Activated T-helper 1 cell treated with anti-CD3 and anti-CD28 coated beads, Interleukin-12 subunit alpha, Interleukin-12 subunit beta, Interleukin-2, Interleukin-4 antibody, amounts not matched to agents 30 ng/mL and 10 ng/mL and 1 ng/mL, durations not matched to agents 14 hours and 24 hours and 36 hours (primary cell): ENCODE measurements at places on chromosomes 12 and 14.

DNA sequence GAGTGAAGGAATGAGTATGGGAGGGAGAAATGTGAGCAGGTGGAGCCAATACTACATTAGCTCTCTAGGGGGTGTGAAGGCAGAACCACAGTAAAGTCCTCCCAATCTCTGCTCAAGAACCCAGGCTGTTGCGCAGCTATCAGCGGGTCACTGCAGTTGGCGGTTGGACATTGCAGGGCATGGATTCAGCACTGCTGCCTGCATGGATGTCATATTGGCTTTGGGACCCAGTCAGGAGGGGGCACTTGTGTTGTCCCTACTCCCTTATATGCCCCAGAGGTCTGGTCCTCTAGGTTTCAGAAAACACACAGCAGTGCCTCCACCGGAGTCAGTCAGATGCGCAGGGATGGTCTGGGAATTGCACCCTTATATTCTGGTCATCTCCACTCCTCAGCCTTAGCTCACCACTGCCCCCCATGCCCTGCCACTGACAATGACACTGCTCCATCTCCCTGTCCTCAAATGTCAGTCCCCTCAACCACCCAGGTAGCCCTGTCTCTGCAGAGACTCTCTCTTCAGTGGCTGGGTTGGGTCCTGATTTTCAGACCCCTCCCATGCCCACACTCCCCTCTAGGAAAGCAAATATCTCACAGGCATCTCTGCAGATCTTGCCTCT, 9.6 kb downstream of the ZDHHC22 start:
- DNase-seq, result no peak

GRCh38 chr14:70664698-70665447, 23.2 kb downstream of the TTC9 start:
- no peak for DNase-seq

GRCh38 chr12:103272949-103273348, 222.8 kb downstream of the C12orf42 start:
- DNase-seq, result no peak

DNA sequence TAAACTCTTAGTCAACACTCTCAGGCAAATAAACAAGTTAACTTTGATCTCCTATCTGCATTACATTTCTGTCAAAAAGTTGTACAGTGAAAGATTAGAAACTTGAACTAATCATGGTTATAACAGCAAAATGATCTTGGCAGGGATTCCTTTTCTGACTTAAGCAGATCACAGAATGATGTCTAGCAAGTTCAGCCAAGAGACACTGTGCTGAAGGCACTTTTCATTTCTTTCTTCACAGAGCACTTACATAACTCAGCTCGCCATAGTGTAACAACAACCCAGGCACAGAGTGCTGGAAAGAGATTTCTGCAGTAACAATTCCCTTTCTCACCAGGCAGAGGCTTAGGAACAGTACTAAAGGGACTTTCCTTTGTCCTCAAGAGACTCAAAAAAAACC, 19.6 kb upstream of the CSRP2 start:
- DNase-seq, result no peak

- DNase-seq, result no peak
Measured at GRCh38 chr14:33611405-33612196, 339.3 kb downstream of the EGLN3 start.

GRCh38 chr14:58533446-58533845, 104.3 kb upstream of the DACT1 start:
- DNase-seq, result no peak

- no peak for DNase-seq
Measured at GRCh38 chr12:94615260-94616181, 34.8 kb downstream of the TMCC3 start.

DNA sequence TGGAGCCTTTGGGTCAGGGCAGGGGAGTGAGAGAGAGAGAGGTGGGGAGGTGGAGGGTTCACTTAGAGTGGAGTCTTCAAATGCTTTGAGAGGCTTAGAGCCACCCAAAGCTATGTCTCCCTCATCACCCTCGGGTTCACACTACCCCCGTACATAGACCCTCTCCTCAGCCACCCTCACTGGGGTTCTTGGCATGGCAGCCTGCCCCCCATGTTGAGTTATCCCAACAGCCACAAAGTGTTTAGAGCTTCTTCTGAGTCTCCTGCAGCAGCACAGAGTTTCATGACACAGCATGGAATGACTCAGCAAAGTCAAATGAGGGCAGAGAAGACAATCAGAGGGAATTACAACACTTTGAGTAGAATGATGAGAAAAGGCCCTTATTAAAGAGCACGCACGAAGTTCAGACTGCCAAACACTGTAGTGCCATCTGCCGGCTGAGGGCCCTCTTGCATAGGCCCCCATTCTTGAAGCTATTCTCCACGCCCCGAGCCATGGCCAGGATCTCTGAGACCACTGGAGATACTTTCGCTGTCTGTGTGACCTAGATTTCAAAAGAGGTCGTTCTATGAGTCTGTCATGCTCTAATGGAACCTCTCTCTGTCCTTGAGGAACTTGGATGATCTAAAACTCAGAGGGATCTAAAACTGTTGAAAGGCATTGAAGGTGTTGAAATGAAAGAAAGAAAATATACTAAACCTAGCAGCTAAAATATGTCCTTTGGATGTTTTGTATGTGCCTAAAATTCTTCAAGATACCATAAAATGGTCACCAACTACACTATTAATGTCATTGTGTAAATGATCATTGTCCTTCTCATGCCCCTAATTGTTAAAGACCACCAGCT, 221.9 kb downstream of the PELI2 start:
- DNase-seq, result peak; percentile 35

GRCh38 chr14:64821651-64822050, 58.1 kb downstream of the SPTB start:
- no peak for DNase-seq

- no peak for DNase-seq
Measured at GRCh38 chr14:104681689-104682074, 7.7 kb upstream of the INF2 start.

GRCh38 chr14:100905166-100905565, 1.6 kb upstream of the RTL1 start:
- no peak for DNase-seq

DNA sequence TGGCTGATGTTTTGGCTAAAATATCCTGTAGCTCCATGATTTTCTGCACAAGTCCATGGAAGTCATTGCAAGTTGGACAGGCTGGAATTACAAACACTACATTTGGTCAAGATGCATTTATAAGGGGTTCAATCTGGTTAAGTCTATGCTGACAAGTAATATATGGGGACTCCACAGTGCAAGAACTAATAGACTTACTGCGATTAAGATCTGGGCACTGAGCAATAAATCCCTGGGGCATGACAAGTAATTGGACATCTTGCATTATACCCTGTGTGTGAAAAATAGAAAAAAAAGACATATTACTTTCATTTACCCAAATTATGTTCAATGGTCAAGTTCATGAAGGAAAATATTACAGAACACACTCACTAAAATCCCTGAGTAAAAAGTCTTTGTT, 99.1 kb downstream of the NELL2 start:
- no peak for DNase-seq

DNA sequence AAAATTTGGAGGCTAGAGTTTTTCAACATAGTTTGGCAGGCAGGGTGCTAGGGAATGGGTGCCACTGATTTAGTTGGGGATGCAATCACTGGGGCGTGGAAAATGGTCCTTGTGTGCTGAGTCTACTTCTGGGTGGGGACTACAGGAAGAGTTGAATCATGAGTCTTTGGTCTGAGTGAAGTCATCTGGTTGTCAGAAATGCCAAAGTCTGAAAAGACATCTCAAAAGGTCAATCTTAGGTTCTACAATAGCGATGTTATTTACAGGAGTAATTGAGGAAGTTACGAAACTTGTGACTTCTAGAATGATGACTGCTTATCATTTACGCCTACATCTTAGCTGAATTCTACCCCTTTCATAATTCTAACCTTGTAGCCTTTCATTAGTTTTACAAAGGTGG, 209.1 kb downstream of the NUBPL start:
- no peak for DNase-seq

GRCh38 chr12:21938879-21939278, 2.3 kb downstream of the ABCC9 start:
- no peak for DNase-seq

DNA sequence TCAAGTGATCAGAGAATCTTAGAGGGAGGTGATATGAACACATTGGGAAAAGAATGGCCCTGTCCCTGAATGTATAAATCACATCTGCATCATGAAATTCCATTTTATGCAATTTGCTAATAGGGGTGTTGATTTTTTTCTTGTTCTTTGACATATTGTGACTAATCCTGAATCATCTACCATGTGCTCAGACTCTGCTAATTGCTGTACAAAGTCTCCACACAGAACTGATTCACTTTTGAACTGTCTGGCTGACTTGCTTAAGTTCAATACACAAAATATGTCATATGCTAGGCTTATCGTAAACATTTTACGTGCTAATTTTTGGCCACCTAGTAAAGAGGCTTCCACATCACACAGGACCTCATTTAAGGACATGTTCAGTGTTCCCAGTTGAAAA, 2.6 kb downstream of the TMEM132D start:
- DNase-seq, result no peak

GRCh38 chr14:29800961-29801360, 126.7 kb downstream of the PRKD1 start:
- DNase-seq, result no peak

GRCh38 chr12:48199774-48200221, 3.3 kb downstream of the OR10AD1 start:
- DNase-seq, result no peak

DNA sequence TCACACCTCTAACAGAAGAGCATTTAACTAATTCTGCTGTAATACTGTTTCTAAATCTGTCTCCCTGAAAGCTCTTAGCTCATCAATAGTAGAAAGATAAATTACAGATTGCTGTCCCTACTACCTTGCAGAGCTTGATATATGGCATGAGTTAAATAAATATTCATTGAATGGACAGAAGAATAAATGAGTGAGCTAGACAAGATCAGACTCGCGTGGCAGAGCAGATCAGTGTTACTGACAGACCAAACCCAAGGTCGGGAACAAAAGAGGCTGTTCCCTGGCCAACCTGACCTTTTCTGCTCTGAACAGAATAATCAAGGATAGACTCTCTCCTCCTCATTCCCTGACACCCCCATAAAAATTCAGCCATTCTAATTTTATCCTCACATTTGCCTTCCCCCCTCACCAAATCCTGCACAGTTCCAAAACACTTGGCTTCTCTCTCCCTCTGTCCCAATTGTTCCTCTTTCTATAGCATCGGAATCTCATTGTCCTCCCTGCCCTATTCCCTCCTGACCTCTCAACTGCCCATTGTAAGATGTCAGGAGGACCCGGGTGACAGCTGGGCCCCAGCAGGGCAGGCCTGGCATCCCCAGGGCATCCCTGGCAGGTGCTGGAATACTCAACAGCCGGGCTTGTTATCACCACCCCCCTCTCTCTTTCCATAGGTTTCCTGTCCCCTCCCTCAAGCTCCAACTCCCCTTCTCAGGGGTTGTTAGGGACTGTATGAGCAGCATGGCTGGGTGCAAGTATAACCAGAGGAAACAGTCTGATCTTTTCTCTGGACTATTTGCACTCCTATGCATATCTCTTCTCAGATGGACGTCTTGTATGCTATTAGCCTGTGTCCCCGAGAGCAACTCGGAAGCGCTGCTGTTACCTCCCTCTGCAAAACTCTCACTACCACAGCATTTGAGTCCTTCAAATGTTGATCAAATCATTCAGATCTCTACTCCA, 19.9 kb downstream of the NEUROD4 start:
- no peak for DNase-seq

- no peak for DNase-seq
Measured at GRCh38 chr12:30823156-30823699, 68.5 kb upstream of the CAPRIN2 start.

- peak; percentile 40 for DNase-seq
Measured at GRCh38 chr14:73633116-73634010, 11.4 kb upstream of the DNAL1 start.

- DNase-seq, result no peak
Measured at GRCh38 chr12:83378186-83378727, 691.6 kb downstream of the TMTC2 start.

DNA sequence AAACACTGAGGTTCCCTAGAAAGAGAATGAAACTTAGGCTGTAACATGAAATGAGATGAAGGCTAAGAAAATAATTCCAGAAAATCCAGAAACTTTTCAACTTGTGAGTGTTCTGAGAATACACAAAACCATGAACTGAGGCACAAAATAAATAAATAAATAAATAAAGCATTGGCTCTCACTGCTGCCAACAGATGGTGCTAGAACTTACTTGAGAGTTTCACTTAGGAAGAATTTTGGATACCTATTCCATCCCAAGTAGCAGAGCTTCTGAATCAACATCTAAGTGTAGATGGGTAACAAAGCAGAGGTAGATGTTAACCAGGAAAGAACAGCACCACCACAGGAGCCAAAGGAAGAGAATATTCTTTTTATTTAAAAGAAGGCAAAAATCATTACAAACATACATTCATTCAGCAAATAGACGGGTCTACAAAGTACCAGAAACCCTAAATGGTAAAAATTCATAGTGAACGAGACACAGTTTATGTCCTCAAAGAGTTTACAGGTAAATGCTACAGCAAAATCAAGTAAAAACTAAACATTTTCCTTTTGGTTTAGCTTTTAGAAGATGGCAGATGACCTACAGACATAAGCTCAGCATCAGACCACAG, 16.7 kb downstream of the EPS8 start:
- no peak for DNase-seq

DNA sequence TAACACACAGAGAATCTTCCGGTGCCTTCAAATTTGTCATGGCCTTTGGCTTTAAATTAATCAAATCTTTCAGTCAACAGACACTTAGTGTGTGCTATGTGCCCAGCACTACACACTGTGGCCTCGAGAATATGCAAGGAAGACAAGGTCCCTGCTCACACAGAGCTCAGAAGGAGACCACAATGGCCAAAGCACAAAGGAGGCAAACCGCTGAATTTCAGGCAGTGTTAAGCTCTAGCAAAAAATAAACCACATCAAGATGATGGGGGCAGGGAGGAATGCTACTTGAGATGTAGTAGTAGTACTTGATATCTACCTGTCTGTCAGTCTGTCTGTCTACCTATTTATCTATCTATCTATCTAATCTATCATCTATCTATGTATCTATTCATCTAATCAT, 227.9 kb downstream of the TMEM132D start:
- no peak for DNase-seq

- DNase-seq, result no peak
Measured at GRCh38 chr12:97960225-97960624, 497.6 kb downstream of the RMST start.

GRCh38 chr12:68746572-68747180, 700 bp downstream of the SLC35E3 start:
- DNase-seq, result peak; percentile 11

GRCh38 chr12:104201238-104202001, 14.2 kb upstream of the TXNRD1 start:
- peak; percentile 24 for DNase-seq

DNA sequence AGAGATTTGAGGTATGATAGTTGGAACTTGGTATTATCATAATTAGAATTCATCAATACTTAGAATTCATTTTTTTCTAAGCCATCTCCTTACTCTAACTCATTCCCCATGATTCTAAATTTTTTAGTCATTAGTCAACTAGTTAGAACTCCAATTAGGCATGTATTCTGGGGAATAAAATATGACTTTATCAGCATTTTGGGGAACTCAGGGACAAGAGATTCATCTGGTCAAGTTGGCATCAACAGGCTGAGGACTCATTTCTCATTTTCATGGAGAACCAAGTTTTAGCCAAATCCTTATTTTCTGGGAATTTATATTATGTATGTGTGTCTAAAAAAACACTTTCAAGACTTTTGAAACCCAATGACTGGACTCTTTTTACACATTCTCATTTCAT, 29.2 kb downstream of the DIP2B start:
- DNase-seq, result no peak
